ENCODE measurements at places on chromosomes 11 and 22.

DNA sequence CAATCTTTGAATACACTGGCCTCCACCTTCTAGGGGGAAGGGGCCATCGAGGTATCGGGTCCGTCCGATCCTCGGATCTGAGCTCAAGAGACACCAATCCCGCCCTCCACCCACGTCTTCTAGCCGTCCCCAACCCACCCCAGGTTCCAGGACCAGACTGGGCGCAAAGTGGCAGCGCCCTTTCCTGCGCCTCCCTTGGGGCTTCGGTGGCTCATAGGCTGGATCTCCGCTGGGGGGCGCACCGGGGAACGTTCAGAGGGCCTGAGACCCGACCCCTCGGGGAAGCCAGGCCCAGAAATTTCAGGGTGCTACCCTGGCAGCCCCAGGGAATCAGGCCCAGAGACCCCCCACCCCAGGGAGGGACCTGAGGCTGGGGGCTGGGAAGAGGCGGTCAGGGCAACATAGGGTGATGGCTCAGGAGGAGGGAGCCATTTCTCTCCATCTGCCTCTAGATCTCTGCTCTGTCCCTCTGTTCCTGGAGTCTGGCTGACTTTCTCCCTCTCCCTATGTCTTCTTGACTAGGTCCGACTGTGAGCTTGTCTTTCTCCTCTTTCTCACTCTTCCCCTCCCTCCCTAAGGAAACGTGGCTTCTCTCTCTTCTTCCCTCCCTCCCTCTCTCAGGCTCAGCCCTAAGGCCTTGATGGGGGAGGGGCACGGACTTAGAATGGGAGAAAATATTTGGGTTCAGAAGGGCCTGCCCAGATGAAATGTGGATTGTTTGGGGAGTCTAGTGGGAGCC, 1.1 kb downstream of the CREB3L1 start:
- DNase-seq = peak; percentile 15

DNA sequence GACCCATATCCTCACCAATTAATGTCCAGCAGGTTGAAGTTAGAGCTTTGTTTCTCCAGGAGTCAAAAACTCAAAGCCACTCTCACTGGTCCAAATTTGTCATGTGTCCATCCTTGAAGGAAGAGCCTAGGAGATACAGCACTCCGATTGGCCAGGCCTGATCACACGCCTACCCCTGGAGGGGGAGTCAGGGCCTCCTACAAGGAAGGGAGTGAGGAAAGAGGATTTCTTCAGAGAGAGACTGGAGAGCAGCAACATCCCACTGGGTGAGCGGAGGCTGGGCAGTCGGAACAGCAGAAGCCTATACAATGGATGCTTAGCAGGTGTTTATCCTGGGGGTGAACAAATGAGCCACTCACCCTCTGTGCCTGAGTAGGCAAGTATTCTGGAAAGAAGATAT, 113.9 kb downstream of the TRIM29 start:
- DNase-seq = no peak

- DNase-seq = no peak
Observed at GRCh38 chr11:45385844-45386243, 99.7 kb upstream of the SYT13 start.

DNA sequence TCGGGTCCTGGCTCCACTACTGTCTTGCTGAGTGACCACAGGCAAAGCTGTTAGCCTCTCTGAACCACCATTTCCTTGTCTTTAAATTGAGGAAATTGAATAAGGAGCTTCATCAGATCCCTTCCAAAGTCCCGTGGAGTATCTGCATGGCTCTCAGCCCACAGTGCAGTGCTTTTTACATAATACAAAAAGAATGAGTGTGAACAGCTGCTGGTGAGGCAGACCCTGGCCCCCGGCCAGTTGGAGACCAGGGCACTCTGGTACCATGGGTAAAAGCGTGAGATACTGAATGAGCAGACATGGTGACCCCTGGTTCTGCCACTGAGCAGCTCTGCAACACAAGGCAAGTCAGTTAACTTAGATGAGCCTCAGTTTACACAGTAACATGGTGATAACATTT, 86.8 kb downstream of the GALNT18 start:
- DNase-seq = no peak

- DNase-seq = no peak
Observed at GRCh38 chr22:37160027-37160426, 10.3 kb upstream of the IL2RB start.

- DNase-seq = no peak
Observed at GRCh38 chr11:121487191-121487590, 34.4 kb upstream of the SORL1-AS1 start.

GRCh38 chr11:3095712-3096361, 38.6 kb upstream of the CARS1 start:
- DNase-seq = no peak

DNA sequence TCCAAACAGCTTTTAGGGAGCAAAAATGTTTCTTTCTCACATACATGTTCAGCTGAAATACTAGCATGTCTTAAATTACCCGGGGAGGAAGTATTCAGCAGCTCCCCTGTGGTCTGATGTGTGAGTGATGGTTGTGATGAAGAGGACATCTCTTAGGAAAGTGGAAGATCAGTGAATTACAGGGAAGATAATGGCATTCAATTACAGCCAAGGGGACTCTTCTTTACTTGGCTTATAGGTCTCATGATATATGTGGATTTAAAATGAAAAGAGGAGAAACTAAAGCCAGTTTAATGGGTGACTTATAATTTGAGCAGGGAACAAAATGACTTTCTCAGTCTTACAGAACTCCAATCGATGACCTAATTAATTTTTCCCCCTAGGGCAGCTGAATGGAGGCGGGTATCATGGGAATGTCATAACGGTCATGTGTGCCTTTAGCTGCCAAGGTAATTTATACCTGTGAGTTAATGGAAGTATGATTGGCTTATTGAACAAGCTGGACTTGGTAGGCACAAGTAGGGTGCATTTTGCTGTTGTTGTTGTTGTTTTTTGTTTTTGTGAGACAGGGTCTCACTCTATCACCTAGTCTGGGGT, 198.8 kb downstream of the HIPK3 start:
- DNase-seq = no peak

DNA sequence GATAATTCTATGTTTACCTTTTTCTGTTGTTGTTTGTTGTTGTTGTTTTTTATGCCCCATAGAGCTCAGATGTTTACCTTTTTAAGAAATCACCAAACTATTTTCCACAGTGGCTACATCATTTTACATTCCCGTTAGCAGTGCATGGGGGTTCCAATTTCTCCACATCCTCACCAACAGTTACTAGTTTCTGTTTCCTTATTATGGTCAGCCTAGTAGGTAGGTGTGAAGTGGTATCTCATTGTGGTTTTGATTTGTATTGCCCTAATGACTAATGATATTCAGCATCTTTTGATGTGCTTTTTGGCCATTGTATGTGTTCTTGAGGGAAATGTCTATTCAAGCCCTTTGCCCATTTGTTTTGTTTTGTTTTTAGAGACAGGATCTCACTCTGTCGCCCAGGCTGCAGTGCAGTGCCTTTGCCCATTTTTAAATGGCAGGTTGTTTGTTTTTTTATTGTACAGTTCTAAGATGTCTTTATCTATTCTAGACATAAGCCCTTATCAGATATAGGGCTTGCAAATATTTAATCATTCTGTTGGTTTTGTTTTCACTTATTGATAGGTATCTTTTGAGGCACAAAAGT, 27.5 kb downstream of the CHEK2 start:
- no peak for DNase-seq

GRCh38 chr11:64356498-64357411, 2.2 kb upstream of the RPS6KA4 start:
- no peak for DNase-seq

DNA sequence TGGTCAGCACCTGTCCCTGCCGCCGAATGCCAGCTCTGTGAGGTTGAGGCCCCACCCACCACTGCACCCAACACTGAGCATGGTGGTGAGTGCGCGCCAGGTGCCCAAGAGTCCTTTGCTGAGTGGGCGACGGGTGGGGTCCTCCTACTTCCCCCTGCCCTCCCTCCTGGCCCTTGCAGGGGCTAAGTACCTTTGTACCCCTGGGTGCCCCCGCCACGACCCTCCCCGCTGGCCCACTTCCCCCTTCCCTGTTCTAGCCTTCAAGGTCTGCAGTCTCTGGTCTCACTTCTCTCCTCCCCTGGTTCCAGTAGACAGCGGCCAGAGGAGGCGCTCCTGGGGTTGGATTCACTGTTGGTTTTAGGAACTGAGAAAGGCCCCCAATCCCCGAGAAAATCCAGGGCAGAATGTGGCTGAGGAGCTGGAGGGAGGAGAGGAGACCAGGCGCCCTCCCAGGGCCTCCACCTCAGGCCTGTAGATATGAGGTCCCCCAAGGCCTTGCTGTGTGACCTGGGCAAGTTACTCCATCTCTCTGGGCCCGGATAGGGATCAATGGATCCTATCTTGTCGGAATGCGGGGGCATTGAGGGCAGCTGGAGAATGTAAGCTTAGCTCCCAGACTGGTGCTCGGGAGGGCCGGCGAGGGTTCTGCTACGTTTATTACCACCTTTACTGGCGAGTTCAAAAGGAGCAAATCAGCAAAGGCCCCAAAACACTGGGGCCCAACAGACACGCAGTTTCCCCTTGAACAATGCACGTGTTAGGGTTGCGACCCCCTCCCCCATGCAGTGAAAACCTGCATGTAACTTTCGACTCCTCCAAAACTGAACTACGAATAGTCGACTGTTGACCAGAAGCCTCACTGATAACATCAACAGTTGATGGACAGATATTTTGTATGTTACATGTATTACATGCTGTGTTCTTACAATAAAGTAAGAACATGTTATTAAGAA, 31.9 kb upstream of the SMIM38 start:
- no peak for DNase-seq

DNA sequence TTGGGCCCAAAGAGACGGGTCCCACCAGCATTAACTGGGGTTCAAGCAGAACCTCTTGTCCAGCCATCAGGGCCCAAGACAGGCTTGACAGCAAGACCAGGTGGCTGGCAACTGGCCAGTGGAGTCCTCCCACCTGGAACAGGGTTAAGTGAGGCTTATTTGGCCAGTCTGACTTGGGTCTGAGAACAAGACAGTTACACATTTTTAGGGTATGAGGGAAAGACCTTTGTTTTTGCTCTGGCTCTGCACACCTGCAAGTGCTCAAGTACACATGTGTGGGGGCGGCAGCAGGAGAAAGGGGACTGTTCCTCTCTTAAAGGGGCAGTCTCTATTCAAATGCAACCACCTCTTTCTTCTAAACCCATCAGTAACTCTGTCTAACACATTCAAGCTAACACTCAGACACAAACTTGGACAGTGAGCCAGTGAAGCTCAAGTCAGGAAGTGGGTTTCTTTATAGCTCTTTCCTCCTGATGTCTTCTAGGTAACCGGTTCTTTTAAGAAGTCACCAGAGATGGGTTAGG, 116.2 kb downstream of the ETS1 start:
- no peak for DNase-seq

GRCh38 chr11:22742157-22742613, 75.8 kb downstream of the GAS2 start:
- DNase-seq = no peak

GRCh38 chr11:8917157-8917825, 6.3 kb downstream of the AKIP1 start:
- no peak for DNase-seq

DNA sequence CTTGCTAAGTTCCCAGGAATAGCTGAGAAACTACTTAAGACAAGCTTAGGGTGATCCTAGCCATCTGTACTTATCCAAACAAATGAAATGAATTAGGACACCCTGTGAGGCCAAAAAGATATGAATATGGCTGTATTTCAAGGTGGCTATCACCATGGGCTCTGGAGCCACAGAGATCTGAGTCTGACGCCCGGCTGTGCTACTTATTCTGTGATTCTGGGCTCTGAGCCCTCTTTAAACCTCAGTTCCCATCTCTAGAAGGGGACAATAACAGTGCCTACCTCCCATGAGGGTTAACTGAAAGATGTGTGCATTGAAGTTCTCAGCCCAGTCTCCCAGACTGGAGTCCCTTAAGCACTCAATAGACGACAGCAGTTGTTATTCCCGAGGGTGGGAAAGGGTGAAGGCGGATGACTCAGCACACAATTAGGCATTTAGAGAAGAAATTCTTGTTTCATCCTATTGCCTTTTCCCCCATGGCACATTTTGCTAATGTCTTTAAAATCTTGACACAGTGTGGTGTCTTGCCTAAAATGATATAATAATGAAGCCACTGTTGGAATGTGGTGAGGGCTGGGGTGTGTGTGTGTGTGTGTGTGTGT, 132.5 kb downstream of the ADAMTS15 start:
- DNase-seq = no peak

- no peak for DNase-seq
Observed at GRCh38 chr11:133965031-133965601, 8.3 kb upstream of the IGSF9B start.

DNA sequence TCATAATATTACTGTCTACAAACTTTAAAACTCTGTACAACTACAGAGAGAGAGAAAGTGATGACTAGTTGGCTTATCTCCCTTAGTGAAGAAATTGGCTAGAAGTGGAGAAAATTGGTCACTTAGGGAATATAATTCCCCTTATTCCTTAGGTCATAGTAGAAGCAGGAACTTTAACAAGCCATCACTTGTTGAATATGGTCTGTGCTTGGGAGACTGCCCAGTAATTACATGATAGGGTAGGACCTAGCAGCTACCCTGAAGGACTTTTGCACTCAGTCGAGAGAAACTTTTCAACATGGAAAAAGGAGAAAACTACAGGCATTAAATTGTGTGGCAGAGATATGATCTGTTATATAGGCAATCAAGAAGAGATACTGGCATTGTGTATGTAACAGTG, 576.5 kb upstream of the CCDC90B start:
- no peak for DNase-seq

DNA sequence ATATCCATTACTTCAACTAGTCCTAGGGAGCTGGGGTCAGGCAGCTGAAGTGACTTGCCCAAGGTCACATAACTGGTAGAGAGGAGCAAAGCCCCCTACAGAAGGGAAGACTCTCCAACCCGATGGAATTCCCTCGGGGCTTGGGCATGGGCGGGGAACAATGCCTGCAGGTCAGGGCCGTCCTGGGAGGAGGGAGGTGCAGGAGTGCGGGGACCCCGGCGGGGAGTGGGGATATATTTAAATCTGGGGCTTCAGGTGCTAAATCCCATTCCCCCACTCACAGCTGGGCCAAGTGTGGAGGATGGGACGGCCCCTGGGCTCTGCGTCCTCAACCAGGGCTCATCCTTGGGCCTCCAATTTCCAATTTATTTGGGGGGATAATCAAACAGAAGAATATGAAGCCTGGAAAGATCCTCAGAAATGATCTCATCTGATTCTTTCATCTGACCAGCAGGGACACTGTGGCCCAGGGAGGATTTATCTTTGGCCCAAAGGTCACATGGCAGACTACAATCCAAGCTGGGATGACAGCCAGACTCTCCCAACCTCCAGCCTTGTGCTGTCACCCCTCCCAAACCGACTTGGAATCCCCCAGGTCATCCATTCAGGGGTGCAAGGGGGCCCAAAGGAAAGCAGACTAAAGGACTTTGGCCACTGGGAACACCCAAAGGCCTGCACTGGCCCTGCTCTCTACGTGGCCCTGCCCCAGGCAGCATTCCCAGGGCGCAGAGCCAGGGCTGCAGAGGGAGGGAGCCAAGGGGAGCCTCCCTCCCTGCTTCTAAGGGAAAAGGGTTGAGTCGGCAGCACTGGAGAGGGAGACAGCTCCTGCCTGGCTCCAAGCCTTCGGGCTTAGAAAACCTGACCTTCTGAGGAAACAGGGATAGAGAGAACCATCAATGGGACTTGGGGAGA, 8.7 kb upstream of the C1QTNF6 start:
- no peak for DNase-seq

GRCh38 chr11:20634044-20634443, 34.6 kb downstream of the SLC6A5 start:
- DNase-seq = no peak

GRCh38 chr11:126992065-126992803, 8.3 kb downstream of the KIRREL3 start:
- no peak for DNase-seq

Data from T-helper 9 cell (primary cell).